ENCODE measurements at places on chromosomes 6 and 20.

DNA sequence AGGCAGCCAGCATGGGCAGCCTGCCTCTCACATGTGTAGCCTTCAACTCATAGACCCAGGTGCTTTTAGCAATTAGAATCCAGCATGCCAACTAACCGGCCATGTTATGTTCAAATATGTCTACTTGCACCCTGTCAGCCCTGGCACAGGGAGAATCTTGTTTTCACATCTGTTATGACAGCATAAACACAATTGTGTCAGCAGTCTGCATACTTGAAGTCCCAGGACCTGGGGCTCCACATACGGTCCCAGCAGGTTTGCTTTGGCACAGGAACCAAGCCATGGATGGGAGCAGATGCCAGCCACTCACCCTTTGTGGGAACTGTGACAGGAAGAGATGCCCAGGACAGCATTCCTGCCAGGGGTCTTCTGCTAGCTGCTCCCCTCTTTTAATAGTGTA, 67.2 kb upstream of the SYNDIG1 start:
- no peak for DNase-seq

DNA sequence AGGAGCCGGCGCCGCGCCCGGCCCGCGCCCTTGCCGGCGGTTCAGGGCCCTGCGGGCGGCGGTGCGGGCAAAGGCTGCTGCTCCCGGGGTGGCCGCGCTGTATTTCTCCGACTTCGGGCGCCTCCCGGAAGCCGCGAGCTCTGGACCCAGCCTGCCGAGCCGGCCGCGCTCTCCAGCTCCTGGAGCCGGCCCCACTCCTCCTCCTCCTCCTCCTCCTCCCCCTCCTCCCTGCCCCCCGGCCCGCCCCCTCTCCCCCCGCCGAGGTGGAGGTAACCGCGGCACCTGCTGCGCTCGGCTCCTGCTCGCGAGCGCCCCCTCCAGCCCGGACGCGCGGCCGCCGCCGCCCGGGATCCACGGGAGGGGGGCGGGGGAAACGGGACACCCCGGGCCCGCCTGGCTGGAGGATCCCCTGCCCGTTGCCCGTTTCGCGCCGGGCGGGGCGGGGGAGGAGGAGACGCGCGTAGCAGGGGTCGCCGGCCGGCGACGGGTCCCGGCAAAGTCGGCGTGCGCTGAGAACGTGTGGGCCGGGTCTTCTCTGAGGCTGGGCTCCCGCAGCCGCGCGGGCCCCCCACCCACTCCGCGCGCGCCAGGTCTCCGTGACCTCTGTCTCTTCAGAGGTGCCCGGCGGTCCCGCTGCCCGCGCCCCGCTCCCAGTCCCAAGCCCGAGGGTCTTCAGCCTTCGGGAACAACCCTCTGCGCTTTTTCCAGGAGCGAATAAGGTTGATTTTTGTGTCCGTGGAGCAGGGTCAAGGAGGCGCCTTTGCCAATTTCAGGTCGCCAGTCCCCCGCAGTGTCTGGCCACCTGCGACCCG, at the start of gene SLC22A23:
Gene SLC22A23 (minus strand): TSS at position 153 of the 812 bp plus-strand sequence. CDS start 491 bp downstream, outside the sequence.
- DNase-seq, result peak; percentile 20

- DNase-seq, result no peak
Observed at GRCh38 chr6:134626086-134626485, 308.2 kb upstream of the SGK1 start.

DNA sequence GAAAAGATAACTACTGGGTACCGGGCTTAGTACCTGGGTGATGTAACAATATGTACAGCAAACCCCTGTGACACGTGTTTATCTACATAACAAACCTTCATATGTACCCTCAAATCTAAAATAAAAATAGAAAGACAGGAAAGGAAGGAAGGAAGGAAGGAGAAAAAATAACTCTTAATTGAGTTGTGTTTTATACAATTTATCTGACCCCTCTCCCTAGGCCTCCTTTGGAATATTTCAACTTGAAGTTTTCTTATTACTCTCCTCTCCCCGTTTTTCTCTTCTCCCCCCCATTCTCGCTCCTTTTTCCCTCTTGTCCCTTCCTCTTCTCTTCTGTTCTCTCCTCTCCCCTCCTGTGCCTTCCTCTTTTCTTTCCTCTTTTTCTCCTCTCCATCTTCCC, 156.1 kb downstream of the F13A1 start:
- DNase-seq, result no peak

DNA sequence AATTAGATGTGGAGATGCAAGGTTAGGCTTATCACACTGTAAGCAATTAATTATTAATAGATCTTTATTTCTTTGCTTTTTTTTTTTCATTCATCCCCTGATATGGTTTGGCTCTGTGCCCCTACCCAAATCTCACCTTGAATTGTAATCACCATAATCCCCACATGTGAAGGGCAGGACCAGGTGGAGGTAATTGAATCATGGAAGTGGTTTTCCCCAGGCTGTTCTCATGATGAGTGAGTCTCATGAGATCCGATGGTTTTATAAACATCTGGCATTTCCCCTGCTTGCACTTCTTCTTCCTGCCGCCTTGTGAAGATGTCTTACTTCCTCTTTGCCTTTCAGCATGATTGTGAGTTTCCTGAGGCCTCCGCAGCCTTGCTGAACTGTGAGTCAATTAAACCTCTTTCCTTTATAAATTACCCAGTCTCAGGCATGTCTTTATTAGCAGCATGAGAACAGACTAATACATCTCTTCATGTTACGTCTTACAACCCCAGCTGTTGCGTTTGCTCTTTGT, 333.8 kb downstream of the CDH26 start:
- DNase-seq, result no peak

DNA sequence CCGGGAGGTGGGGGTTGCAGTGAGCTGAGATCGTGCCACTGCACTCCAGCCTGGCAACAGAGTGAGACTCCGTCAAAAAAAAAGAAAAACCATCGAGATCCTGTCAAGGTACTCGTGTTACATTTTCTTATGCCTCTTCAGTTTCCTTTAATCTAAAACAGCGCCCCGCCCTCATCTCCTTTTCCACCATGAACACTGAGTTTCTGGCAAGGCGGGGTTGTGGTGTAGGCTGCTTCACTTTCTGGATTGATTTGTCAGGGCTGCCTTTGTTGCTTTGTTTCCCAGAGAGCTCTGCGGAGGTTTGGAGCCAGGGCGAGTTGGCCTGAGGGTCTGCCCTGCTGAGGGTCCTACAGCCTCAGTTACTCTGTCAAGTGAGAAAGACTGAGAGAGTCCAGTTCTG, 8.9 kb downstream of the ITPR3 start:
- DNase-seq, result no peak

- peak; percentile 33 for DNase-seq
Observed at GRCh38 chr20:1291191-1291741, 25.2 kb downstream of the SNPH start.

DNA sequence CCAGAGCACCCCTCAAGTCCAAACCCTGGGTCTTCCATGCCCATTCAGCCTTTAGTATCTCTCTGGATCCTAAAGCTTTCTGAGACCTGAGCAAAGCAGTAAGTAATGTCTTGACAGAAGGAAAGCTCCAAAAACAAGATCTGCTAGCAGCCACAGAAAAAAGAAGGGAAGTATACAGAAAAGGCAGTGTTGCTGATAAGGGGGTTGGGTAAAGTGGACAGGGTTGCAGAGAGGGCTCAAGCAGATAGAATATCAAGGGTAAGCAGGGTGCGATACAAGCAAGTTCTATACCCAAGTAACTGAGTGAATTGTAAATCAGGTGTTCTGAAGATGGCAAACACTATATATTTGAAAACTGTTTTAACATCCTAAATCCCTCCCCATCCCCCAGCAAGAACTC, 113.4 kb upstream of the CARMIL1 start:
- DNase-seq, result no peak

GRCh38 chr6:166483026-166483425, 100.3 kb upstream of the MPC1 start:
- DNase-seq, result no peak

DNA sequence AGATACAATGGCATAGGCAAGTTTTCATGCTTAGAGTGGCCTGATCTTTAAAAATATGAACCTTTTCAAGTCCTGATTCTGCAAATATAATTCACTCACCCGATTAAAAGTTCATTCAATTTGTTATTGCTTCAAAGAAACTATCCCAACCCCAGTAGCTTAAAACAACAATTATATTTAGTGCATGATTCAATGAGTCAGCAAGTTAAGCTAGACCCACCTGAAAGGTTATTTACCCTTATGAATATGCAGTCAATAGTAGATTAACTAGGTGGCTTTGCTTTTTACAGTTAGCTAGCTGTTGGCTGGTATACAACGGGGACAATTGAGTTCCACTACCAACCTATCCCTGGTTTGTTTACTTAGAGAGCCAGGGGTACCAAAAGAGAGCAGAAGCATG, 95.6 kb upstream of the ANKEF1 start:
- no peak for DNase-seq

GRCh38 chr20:33443512-33444239, at the start of gene SNTA1:
Gene SNTA1, minus strand, starts transcription at chr20:33443763. Its CDS starts 143 bp downstream, at chr20:33443620.
- peak; percentile 76 for DNase-seq

DNA sequence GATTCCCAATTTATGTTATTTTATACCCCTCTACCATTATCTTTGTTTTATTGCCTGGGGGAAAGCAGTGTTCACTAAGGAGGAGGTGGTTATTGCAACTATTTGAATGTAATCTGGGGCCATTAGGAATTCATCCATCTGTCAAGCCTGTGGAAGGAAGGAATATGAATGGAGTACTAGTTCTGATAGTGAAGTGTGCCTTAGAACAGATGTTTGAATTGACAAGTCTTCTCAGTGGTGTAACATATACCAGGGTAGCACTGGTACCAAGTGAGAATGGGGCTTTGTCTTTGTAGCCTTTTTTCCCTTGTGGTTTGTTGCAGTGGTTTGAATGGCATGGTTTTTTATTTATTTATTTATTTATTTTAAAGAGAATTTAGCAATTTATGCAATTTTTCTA, 27.9 kb upstream of the HDAC2 start:
- DNase-seq, result no peak

- peak; percentile 67 for DNase-seq
Observed at GRCh38 chr20:43726811-43727338, at the start of gene GTSF1L. Gene GTSF1L, minus strand, starts transcription at chr20:43727002. Its CDS starts 308 bp downstream, at chr20:43726694.

GRCh38 chr20:57330998-57331397, 1.4 kb downstream of the SPO11 start:
- DNase-seq, result no peak

DNA sequence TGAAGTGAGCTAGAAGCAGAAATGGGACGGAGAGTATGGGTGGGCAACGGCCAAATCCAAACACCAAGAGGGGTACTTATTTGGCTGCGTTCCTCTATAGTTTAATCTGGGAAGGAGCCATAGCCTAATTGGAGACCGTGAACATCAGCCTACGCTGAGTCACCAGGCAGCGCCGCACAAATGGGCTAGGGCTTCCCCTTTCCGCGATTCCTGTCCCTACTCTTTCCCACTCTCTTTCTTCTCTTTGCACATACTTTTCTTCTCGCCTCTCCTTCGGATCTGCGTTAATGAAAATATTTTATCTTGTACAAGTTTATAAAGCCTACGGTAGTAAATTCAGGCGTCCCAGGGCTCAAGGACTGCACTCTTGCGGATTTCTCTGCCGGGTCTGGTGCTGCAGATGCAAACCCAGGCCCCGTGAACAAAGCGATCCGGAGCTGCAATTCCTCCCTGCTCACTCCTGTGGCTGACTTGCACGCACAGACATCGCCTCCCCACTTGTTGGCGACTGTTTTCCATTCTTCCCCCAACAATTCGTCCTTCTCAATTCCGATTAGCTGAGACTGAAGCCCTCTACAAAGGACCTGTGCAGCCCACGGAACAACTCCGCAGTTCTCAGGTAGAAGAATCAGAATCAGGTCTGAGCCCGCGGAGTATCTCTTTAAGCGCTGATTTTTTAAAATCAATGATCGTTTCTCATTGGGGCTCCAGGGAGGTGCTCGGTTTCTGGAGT, 4.2 kb upstream of the TBX18 start:
- peak; percentile 46 for DNase-seq

DNA sequence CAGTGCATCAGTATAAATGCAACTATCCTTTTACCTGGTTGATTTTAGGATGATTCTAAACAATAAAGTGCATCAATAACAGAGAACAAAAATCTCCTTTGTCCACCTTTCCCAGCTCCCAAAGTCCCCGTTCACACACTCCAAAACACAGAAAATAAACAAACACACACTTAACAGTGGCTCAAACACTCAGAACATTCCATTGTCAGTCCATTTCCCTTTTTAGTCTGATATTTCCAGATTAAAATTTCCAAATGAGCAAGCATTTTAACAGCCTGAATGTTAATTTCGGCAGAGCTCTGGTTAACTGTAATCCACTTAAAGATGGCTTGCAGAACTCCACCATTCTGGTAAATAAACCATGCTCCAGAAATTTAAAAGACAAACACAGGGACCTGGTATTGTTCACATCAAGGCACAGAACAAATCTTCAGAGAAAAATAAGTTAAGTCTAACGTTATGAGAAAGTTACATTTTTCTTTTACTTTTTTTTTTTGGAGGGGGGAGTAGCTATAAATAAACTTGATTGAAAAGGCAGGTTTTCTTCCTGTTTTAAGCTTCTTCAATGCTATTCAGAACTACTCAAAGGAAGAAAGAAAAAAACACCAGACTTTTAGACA, 100.8 kb downstream of the DST start:
- no peak for DNase-seq

DNA sequence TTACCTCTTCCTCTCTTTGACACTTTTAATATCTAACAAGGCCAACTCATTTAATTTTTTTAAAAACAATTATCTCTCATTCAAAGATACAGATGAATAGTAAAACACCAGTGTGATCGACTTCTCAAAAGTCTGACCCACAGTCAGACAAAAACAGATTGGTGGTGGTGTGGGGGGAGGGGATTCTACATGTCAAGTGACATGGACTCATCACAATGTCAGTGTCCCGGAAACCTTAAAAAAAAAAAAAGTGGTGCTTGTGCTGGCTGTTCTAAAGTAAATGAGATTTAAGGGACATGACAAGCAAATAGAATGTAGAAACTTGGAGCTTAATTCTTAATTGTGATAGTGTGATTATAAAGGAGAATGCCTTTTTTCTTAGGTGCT, 16.3 kb upstream of the RFPL4B start:
- no peak for DNase-seq

DNA sequence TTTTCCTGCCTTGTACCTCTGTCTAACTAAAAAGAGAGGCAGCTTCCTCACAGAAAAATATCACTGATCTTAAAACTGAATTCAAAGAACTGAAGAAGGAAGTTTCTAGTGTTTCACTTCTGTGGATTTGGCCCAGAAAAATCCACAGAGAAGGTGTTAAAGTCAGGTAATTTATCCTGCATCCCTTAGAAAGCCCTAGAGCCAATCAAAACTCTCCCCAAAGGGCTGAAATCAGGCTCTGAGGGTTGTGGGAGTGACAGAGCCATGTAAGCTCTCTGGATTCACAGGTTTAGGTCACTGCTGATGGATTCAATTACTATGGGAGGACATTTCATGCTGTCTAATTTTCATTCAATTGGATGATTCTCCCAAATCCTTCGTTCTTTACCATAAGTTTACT, 152.3 kb downstream of the OR2B2 start:
- DNase-seq, result no peak

GRCh38 chr6:142444881-142445301, 143.1 kb downstream of the ADGRG6 start:
- peak; percentile 49 for DNase-seq

Data from fibroblast of skin of abdomen (primary cell).